Vagina (tissue), 2 donors: ENCODE measurements at places on chromosomes 11 and 22. TPM values are rescaled to one million over a fixed set of nuclear protein-coding genes. Genes with fewer than 3 reads are reported as not detected.

DNA sequence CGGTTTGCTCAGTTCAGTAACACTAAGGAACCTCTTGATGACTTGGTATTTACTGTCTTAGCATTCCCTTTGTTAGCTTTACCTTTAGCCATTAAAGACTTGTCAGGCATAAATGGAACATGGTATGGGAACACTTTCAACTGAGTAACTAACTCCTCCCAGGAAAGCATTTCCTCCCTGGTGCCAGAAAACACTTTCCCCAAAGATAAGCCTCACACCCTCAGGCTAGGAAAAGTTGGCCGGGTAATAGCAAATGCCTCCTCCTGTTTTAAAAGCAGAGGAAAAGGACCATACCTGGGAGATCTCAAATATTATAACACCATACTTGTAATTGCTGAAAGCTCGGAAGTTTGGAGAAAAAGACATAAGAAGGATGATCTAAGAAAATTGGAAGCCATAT is 12.0 kb downstream of the KCNJ11 start:
- DNase-seq, result no peak
- H3K4me1 ChIP-seq, result no peaks in the 10 kb centered on the region
- H3K4me3 ChIP-seq, result no peak overlapping the region
- H3K27ac ChIP-seq, result no peak overlapping the region

- H3K4me1 ChIP-seq, result no peaks in the 10 kb centered on the region
- H3K27me3 ChIP-seq, result no peaks in the 10 kb centered on the region
- no peak for DNase-seq
Observed at GRCh38 chr11:110126936-110127335, 33.7 kb downstream of the ZC3H12C start.

- no peak overlapping the region for H3K4me3 ChIP-seq
- no peaks in the 10 kb centered on the region for H3K36me3 ChIP-seq
- no peak overlapping the region for H3K27ac ChIP-seq
- DNase-seq, result no peak
Observed at GRCh38 chr11:83151274-83151977, 5.5 kb upstream of the PCF11 start.

- no peak for DNase-seq
- H3K27me3 ChIP-seq, result no peaks in the 10 kb centered on the region
- H3K27ac ChIP-seq, result no peak overlapping the region
- H3K4me3 ChIP-seq, result no peak overlapping the region
- H3K36me3 ChIP-seq, result no peaks in the 10 kb centered on the region
Observed at GRCh38 chr11:45560913-45561281, 104.5 kb downstream of the CHST1 start.

The ZNF215 gene
- total RNA-seq, result 2.0 TPM

The CELSR1 gene
- 32.9 TPM for total RNA-seq

The ME3 gene
- 28.5 TPM for total RNA-seq
